SK-MEL-5 (cell line): ENCODE measurements at places on chromosomes 4 and X. TPM values are rescaled to one million over a fixed set of nuclear protein-coding genes. Genes with fewer than 3 reads are reported as not detected.

DNA sequence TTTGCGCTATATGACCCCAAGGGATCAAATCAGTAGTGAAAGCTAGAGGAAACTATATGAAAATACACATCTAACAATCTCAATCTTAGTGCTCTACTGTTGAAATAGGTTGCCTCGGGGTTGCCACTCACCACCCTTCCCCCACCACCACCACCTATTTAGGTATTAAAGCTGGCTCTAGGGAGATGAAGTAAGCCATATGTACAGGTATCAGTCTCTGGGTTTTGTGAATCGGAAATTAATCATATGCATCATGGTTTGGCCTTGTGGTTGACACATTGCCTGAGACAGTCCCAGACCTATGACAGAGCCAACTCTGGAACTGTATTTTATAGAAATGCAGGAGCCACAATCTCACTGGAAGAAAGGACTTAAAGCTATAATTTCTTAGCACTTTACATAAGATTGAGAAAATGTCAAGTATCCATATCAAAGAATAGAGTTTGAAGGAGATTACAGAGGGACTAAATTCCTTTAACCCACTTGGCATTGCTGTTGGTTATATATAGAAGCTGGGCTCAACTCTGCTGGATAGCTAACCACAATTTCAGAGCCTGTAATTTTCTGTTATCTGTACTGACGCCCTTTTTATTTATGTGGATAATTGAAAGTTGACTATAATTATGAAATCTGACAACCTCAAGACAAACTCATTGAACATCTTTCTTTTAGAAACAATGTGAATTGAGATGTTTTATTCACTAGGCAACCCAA is 26.7 kb upstream of the BMP2K start:
- no peak for DNase-seq

DNA sequence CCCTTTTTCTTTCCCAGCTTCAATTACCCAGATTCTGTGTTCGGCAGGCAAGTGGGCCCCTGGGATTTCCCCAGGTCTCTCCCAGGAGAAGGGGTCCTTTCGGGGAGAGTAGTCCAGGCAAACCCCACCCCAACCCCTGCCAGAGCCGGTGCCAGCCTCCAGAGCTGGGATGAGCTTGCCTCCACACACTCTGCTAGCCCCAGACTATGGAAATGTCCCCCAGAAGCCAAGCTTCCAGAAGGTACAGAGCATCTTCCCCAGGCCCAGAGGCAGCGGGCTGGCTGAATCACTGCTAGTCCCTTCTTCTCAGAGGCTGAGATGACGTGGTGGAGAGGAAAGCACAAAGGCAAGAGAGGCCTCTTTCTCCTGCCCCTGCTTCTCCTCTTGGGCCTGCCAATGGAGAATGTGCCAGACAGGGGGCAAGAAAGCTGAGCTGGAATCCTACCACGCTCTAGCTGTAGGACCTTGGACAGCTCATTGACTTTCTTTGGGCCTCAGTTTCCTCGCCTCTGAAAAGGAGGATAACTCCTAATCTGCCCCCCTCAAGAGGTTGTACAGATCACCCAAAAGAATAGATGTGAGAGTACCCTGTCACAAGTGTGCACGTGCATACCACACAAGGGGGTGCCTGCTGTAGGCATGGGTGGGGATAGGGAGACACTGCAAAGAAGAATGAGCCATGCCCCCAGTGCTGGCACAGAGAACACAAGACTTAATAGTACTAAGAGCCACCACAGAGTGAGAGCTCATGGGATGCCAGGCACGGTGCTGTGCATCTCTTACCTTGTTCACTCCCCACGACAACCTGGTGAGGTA is 2.1 kb downstream of the SASH3 start:
- DNase-seq = no peak

DNA sequence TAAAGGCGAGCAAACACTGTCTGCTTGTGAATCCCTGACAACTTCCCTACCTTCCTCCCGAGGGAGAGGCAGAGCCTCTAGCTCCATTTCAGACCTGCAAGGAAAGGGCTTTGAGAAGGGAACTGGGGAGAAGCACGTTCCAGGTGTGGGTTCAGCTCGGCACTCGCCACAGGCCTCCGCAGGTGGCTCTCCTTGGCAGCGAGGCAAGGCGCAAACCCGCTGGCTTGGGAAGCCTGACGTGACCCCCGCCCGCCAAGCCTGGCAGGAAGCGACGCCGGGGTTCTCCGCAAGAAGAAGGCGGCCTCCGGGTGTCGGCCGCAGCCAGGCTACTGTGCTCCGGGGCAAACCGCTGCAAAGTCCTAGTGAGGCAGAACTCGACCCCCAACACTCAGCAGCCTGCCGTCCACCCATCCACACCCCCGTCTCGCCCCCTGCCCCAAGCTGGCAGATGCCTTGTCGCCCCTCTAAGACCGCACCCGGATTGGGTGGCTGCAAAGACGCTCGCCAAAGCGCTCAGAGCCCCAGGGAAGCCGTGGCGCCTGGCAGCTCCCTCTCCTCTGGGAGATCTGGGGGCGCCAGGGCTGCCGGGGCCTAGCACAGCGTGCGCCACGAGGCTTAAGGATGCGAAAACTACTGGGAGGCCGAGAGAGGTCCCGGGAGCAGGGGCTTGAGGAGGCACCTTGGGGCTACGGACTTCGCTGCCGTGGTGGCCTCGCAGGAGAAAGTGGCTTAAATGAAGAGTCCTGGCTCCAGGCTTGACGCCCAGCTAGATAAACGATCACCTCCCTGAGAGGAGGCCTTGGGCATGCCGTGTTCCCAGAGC is 21.8 kb downstream of the NKX3-2 start:
- DNase-seq = no peak

GRCh38 chr4:20323991-20324390 is 72.3 kb downstream of the SLIT2 start:
- DNase-seq = no peak

SLC7A11 gene
- 52.1 and 53.5 TPM in 2 replicates for total RNA-seq

- no peak for DNase-seq
These were observed 872.9 kb upstream of the PCDH10 start for GRCh38 chr4:132276185-132276584.
